ENCODE measurements at places on chromosomes 16 and 17.

DNA sequence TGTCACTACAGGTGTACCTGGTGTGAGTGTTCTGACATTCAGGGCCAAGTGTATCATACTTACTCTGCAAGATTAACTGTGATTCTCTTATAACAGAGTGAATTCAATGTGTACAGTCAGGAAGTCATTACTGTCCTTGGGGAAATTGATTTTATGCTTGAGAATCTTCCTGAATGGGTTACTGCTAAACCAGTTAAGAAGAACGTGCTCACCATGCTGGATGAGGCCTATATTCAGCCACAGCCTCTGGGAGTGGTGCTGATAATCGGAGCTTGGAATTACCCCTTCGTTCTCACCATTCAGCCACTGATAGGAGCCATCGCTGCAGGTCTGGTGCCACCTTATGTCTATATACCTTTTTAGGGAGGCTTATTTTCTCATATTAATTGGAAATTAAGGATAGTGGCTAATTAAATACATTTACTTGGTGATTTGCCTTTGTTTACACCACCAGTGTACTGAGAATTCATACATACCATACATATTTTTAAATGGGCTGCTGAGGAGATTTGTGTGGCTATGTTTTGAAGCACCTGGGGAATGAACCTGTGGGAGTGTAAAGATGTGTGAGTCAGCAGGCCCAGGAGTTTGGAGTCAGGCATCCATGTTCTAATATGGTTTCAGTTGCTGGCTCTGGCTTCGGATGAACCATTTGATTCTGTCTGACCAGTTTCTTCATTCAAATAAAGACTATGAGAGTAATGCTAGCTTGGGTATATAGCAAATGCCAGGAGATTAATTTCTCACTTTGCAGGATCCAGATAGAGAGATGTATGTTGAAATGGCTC, 3.1 kb downstream of the ALDH3A2 start:
- DNase-seq: no peak

DNA sequence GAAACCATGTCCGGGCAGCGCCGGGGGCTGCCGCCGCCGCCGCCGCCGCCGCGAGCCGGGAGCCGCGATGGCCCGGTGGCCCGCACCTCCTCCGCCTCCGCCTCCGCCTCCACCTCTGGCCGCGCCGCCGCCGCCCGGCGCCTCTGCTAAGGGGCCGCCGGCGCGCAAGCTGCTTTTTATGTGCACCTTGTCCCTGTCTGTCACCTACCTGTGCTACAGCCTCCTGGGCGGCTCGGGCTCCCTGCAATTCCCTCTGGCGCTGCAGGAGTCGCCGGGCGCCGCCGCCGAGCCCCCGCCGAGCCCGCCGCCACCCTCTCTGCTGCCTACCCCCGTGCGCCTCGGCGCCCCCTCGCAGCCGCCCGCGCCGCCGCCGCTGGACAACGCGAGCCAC, 587 bp downstream of the HS3ST4 start:
- no peak for DNase-seq

- DNase-seq: no peak
Observed at GRCh38 chr17:77379832-77380231, 239.1 kb downstream of the SEC14L1 start.

DNA sequence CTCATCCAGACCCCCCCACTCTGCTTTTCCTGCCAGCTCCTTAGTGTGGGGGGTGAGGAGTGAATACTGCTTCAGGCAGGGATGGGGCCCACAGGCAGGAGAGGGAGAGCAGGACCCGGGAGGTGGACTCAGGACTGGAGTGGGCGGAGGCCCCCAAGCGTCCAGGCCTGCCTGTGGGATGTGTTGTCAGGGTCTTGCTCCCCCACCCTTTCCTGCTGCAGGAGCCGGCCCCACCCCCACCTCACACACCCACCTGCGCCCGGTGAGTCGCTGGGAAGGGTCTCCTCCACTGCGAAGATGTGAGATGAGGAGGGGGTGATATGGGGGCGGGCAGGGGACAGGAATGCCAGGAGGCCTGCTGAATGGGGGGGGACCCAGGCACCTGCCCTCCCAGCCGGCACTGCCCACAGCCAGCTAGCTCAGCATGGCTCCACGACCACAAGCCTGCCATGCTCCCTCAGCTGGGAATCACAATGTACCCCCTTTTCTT, 1.1 kb downstream of the FAM171A2 start:
- DNase-seq: no peak

DNA sequence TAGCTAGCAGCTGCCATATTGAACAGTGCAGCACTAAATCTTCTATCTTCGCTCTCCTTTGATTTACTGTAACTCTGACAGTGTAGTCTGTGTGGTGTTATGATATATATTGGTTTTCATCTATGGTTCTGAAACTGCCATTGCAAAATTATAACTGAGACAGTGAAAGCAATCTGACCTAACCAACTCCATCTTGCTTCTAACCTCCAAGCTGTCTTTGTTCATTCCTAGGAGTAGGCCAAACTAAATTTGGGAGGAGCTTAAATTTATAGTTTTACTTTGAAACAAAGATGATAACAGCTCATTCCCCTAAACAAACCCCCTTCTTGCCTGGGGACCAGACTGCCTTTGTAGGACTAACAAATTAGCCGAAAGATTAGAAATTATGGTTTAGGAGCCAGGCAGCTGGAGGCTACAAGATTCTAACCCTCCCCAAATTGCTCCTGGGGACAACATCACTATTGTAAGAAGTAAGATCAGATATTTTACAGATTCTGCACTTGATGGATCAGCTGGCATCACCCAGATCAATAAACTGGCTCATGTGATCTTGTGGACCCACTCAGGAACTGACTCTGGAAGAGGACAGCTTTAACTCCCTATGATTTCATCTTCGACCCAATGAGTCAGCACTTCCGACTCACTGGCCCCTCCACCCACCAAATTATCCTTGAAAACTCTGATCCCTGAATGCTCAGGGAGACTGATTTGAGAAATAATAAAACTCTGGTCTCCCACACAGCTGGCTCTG, 47.0 kb upstream of the FBXO47 start:
- DNase-seq: peak; percentile 34

DNA sequence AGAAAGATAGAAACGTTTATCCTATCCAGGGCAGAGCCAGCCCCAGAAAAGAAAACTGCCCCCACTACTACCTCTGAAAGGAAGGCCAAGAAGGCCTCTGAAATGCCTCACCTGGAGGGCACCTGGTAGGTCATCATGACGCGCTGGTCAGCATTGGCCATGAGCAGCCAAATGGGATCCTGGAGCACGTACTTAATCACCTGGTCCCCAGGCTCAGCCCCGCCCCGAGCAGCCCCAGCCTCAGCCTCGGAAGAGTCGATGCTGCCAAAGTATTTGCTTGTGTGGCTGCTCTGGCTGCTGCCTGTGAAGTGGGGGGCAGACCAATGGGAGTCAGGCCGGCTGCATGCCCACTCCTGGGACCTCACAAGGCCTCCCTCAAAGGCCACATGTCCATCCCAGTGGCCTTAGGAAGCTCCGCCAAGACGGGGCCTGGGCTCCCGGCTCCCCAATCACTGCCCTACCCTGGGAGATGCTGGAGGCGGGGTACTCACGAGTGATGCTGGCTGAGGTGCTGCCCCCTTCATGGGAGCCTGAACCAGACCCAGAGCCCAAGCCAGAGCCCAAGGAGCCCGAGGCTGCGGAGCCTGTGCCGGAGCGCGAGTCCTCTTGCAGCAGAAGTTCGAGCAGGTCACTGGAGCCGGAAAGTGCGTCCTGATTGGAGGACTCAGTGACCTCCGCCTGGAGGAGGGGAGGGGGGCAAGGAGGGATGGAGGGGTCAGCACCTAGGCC, 9.9 kb downstream of the PER1 start:
- DNase-seq: no peak

GRCh38 chr17:55731586-55732250, 9.1 kb upstream of the TMEM100 start:
- DNase-seq: no peak

GRCh38 chr17:35934760-35935159, 4.2 kb upstream of the RDM1 start:
- no peak for DNase-seq

Measured in erythroblast (primary cell).